ENCODE measurements at places on chromosomes 7 and 10. TPM values are rescaled to one million over a fixed set of nuclear protein-coding genes. Genes with fewer than 3 reads are reported as not detected.

Gene FOXP2
- total RNA-seq, result not detected

Gene GPC2
- 13.0 TPM for total RNA-seq

Gene CARD11
- 140 TPM for total RNA-seq

Gene ZNF25
- total RNA-seq, result 9.2 TPM

Gene HOXA3
- total RNA-seq, result not detected

Gene ATG9B
- total RNA-seq, result 11.6 TPM

Gene ZNF853
- total RNA-seq, result 4.9 TPM

GRCh38 chr10:1289591-1289990 is 233.4 kb downstream of the WDR37 start:
- no peak overlapping the region for H3K4me3 ChIP-seq
- H3K27me3 ChIP-seq, result peaks cover 23% of the 10 kb centered on the region
- no peak for DNase-seq
- H3K4me1 ChIP-seq, result no peaks in the 10 kb centered on the region
- H3K27ac ChIP-seq, result no peak overlapping the region

DNA sequence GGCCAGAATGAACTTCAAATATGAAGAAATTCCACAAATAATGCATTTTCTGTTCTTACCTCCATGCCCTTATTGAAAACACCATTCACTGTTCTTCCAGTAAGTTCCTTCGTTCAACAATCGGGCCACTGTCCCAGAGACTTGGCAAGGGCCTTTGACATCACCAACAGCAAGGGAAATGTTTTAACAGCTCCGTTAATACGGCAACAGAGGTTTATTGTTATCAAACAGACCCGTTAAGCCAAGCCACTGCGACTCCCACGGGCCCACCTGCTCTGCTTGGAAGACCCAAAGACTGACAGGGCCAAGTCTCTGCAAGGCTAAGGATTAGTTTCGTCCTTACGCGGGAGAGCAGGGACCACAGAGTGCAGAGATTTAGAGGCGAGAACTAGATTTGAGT is 43.4 kb upstream of the LYZL1 start:
- no peak overlapping the region for H3K27ac ChIP-seq
- H3K27me3 ChIP-seq, result peaks cover 3% of the 10 kb centered on the region
- no peak overlapping the region for H3K4me3 ChIP-seq

GRCh38 chr10:7287377-7287776 is 123.5 kb downstream of the SFMBT2 start:
- peaks cover 12% of the 10 kb centered on the region for H3K4me1 ChIP-seq
- H3K27ac ChIP-seq, result no peak overlapping the region
- H3K27me3 ChIP-seq, result no peaks in the 10 kb centered on the region
- peaks cover 36% of the 10 kb centered on the region for H3K36me3 ChIP-seq
- no peak overlapping the region for H3K4me3 ChIP-seq

- H3K36me3 ChIP-seq, result peaks cover 9% of the 10 kb centered on the region
- H3K4me3 ChIP-seq, result no peak overlapping the region
- H3K4me1 ChIP-seq, result peaks cover 10% of the 10 kb centered on the region
- no peaks in the 10 kb centered on the region for H3K27me3 ChIP-seq
- no peak for DNase-seq
Observed at GRCh38 chr7:30548845-30549244, 44.2 kb upstream of the GGCT start.

- no peaks in the 10 kb centered on the region for H3K27me3 ChIP-seq
- H3K27ac ChIP-seq, result no peak overlapping the region
- no peak overlapping the region for H3K4me3 ChIP-seq
- peaks cover 4% of the 10 kb centered on the region for H3K36me3 ChIP-seq
- no peaks in the 10 kb centered on the region for H3K4me1 ChIP-seq
Observed at GRCh38 chr10:8800426-8800825, 745.9 kb downstream of the GATA3 start.

DNA sequence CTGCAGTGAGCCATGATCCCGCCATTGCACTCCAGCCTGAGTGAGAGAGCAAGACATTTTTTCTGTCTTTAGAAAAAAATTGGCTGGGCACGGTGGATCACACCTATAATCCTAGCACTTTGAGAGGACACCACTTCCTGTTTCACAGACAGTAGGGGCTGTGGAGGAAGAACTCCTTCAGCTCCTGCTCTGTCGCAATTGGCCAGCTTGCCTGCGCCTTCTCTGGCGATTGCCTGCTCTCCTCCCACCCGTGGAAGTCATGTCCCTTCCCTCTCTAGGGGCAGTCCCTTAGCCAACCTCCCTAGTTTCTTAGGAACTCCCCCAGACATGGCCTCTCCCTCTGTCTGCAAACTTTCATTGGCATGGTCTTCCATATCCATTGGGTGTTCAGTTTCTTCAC is 8.7 kb downstream of the PDSS1 start:
- no peak overlapping the region for H3K4me3 ChIP-seq
- no peaks in the 10 kb centered on the region for H3K27me3 ChIP-seq
- peaks cover 41% of the 10 kb centered on the region for H3K36me3 ChIP-seq
- peaks cover 18% of the 10 kb centered on the region for H3K4me1 ChIP-seq
- peak overlapping the region; percentile 42 for H3K27ac ChIP-seq
- DNase-seq, result no peak

DNA sequence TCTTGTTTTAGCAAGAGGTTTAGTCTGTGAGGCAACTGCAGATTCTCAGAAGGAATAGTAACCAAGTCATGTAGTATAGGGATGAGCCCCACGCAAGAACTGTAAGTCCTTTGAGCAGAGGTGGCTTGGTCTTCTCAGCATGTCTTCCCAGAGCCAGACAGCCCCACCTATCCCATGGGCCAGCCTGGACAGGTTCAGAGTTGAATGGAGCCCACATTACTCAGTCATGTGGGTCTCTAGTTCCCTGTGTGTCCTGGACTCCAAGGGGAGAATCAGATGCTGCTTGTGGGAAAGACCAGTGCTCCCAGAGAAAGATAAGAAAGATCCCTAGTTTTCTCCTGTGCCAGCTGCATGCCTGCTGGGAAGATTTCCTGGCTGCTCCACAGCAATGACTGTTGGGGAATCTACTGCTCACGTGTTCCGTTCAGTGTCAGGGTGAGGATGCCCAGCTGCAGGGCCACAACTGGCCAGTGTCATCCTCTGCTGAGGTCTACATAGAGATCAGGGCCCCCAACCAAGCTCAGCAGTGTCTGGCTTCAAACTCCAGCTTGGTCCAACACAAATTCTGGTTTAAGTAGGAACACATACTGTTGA is 66.9 kb upstream of the UNC5B start:
- H3K27ac ChIP-seq, result no peak overlapping the region
- H3K4me3 ChIP-seq, result no peak overlapping the region
- no peaks in the 10 kb centered on the region for H3K36me3 ChIP-seq
- no peak for DNase-seq
- H3K27me3 ChIP-seq, result peaks cover 3% of the 10 kb centered on the region
- H3K4me1 ChIP-seq, result no peaks in the 10 kb centered on the region

- DNase-seq, result no peak
- peaks cover 26% of the 10 kb centered on the region for H3K36me3 ChIP-seq
- no peaks in the 10 kb centered on the region for H3K27me3 ChIP-seq
Observed at GRCh38 chr10:74836877-74837276, 10.5 kb downstream of the KAT6B start.

DNA sequence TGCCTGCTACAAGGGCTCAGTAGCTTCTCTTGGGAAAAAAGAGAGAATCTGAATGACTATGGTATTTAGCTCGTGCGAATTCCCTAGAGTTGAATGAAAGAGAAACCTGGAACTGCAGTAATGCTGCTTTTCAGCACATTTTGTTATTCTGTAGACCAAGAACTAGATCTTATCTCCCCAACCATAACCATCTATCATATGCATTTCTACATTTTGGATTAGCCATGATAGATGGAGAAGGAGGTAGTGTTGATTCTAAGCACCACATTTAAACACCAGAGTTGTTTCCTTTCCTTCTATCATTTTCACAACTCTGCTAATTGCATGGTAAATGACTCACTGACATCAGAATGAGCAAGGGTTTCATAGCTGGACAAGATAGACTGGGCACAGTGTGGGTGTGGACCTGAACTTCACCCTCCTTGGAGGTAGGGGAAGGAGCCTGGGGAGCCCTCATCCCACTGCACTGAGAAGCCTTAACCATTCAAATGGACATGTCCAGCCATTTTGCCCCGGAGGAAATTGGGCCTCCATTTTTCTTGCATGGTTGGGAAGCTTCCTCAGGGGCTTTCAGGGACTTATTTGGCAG is 55.3 kb upstream of the BMPER start:
- peaks cover 4% of the 10 kb centered on the region for H3K27me3 ChIP-seq
- no peak overlapping the region for H3K4me3 ChIP-seq
- no peaks in the 10 kb centered on the region for H3K36me3 ChIP-seq
- DNase-seq, result no peak

DNA sequence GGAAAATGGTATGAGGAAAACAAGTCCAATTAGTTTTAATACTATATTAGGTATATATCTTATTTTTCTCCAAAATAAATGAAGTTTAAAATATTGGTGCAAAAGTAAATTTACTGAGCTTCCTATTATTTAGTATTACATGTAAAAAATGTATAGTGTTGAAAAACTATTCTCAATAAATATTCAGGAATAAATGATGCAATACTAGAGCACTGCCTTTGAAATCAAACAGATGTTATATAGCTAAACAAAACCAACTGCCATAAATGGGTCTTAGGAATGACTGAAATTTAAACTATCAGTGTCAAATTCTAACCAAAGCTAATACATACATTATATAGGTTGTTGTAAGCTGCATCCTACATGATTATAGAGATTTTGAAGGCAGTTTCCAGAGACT is 1434.0 kb upstream of the LRRTM3 start:
- H3K4me1 ChIP-seq, result no peaks in the 10 kb centered on the region
- no peaks in the 10 kb centered on the region for H3K27me3 ChIP-seq
- H3K4me3 ChIP-seq, result no peak overlapping the region
- H3K36me3 ChIP-seq, result no peaks in the 10 kb centered on the region
- no peak overlapping the region for H3K27ac ChIP-seq

DNA sequence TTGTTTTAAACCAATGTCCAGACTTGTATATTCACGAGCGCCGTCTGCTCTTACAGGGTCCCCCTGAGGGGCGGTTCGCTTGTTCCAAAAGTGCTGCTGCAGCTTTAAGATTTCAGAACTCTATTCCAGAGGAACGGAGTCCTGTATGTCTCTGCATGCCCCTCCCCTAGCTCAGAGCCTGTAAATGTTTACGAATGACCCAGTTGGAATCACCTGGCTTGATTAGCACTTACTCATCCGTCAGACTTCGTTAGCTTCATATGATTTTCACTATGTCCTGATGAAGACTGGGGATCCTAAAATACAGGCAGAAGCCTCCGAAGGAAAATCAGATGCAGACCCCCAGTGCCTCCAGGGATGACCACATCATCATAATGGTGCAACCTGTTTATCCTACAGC is 4.5 kb upstream of the CHST15 start:
- H3K4me3 ChIP-seq, result no peak overlapping the region
- peaks cover 35% of the 10 kb centered on the region for H3K27me3 ChIP-seq
- no peaks in the 10 kb centered on the region for H3K36me3 ChIP-seq
- H3K4me1 ChIP-seq, result no peaks in the 10 kb centered on the region

DNA sequence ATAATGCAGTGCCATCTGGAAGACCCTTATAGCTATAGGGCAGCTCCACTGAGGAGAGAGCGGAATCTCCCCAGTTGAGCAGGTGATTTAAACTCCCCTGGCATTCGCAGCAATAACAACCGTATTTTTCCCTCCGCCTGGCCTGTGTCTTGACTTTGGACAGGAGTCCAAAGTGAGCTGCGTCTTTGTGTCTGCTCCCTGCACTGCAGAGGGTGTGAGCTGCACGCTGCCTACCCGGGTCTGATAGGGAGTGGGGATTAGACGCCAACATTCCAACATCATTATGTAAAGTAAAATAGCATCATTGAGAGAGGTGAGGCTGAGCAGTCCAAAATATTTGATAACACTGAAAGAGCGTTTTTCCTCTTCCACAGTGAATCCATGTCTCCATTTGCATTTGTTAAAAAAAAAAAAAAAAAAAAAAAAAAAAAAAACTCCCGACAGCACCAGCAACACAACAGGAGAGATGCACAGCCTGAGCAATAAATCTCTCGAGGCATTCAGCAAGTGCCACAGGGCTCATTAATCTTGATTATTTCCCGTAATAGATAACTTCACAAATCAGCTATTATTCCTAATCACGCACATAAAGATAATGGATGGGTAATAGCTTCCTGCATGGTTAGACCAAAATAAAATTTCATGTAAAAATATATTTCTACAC is 68.6 kb downstream of the CELF2 start:
- no peaks in the 10 kb centered on the region for H3K36me3 ChIP-seq
- H3K27me3 ChIP-seq, result peaks cover 3% of the 10 kb centered on the region
- no peaks in the 10 kb centered on the region for H3K4me1 ChIP-seq
- H3K27ac ChIP-seq, result no peak overlapping the region

DNA sequence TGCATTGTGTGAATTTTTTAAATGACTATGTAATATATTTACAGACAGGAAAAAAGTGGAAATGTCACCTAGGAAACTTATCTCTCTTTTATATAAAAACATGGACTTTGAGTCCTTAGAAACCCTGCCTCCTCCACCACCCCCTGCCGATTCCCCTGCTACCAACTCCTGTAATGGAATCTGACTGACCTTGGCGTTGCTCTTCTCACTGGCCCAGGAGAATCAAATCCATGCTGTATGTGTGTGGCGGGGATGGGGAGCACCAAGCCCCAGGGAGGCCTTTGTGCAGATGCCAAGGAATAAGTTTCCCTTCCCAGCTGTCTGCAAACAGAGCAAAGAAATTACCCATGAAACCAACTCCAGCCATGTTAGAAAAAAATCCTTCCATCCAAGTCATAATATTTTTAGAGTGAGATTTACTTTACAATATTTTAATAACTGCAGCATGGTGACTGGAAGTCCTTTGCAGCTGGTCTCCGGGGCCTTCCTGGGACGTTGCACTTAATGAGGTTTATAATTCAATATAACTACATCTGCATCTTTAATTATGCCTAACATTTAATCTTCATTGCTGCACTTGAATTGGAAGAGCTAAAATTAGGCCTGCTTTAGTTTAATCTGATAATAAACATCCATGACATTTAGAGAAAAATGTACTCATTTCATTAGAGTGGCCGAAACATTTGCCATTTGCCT is 111.4 kb upstream of the CACUL1 start:
- H3K4me3 ChIP-seq, result no peak overlapping the region
- H3K4me1 ChIP-seq, result no peaks in the 10 kb centered on the region
- no peak for DNase-seq
- H3K27ac ChIP-seq, result no peak overlapping the region

DNA sequence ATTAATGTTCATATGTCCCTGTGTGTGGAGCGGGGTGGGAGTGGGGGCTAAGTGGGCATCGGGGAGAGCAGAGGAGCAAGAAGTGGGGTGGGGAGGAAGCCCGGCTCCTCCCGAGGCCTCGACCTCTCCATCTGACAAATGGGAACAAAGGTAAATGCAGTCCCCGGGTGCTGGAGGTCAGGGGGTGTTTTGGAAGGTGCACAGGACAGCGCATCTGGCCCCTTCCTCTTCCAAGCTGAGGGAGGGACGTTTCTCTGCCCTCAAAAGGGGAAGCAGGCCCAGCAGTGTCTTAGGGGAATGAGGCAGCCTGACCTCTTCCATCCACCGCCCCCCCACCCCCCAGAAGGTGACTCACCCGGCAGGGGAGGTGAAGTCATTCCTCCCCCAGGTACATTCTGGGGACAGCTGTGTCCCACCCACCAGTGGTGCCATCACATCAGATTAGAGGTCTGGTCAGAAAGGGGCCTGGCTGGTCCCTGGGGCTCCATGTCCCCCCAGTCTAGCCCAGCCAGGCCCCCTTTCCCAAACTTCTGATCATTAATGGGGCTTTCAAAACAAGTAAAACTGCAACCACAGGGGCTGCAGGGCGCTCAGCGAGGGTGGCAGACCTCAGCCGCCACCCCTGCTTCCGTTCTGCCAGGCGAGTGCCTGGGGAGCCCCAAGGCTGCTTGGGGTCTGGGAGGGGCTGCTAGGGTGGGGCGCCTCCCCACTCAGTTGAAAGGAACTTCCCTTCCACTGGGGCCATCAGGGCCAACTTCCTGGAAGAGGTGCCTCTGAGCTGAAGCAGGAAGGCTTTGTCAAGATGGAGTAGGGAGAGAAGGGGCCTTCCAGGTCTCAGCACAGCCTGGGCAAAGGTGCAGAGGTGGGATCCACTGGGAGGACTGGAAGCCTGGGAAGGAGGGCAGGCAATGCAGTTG is 10.8 kb downstream of the LFNG start:
- H3K27me3 ChIP-seq, result no peaks in the 10 kb centered on the region
- H3K36me3 ChIP-seq, result peaks cover 8% of the 10 kb centered on the region
- H3K4me1 ChIP-seq, result peaks cover 34% of the 10 kb centered on the region
- peak; percentile 79 for DNase-seq

Data from activated naive CD8-positive, alpha-beta T cell treated with anti-CD3 and anti-CD28 coated beads, Interleukin-2, amount 10 ng/mL, durations not matched to agents 7 days and 5 days (primary cell).